ENCODE measurements at places on chromosomes 3 and 15.
A peak's percentile ranks its signal among the peaks of the same experiment; 100 is the strongest.

- no peak for DNase-seq
Measured at GRCh38 chr3:9793161-9793781, 389 bp downstream of the ARPC4 start.

- no peak for DNase-seq
Measured at GRCh38 chr3:150497956-150498355, 48.3 kb downstream of the SERP1 start.

GRCh38 chr3:158845765-158846350 is 44.0 kb downstream of the MFSD1 start:
- DNase-seq, result peak; percentile 14

GRCh38 chr15:56775641-56776040 is 42.3 kb upstream of the ZNF280D start:
- no peak for DNase-seq

- DNase-seq, result no peak
Measured at GRCh38 chr3:55854494-55854893, 367.4 kb upstream of the WNT5A start.

GRCh38 chr15:93025625-93025982 is 63.4 kb downstream of the RGMA start:
- DNase-seq, result no peak

GRCh38 chr3:123618076-123618708 is 33.3 kb upstream of the HACD2 start:
- no peak for DNase-seq

DNA sequence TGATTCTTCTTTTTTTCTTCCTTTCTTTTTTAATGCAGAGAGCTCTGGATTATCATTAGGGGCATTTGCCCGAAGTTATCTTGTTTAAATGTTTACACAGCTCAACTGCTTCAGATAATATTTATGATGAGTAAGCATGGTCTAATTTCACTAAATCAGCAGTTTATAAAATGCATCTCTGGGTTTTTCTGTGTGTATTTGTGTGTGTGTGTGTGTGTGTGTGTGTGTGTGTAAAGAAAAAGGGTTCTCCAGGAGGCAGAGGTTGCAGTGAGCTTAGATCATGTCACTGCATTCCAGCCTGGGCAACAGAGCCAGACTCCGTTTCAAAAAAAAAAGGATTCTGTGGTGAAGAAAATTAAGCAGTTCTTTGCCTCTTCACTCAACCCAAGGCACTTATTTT is 25.9 kb upstream of the TNFSF10 start:
- DNase-seq, result no peak

- no peak for DNase-seq
Measured at GRCh38 chr3:63934041-63934866, 22.1 kb upstream of the SCAANT1 start.

GRCh38 chr3:187183210-187183862 is 13.9 kb upstream of the RTP1 start:
- no peak for DNase-seq

- DNase-seq, result no peak
Measured at GRCh38 chr3:140204271-140204984, 269.4 kb downstream of the CLSTN2 start.

DNA sequence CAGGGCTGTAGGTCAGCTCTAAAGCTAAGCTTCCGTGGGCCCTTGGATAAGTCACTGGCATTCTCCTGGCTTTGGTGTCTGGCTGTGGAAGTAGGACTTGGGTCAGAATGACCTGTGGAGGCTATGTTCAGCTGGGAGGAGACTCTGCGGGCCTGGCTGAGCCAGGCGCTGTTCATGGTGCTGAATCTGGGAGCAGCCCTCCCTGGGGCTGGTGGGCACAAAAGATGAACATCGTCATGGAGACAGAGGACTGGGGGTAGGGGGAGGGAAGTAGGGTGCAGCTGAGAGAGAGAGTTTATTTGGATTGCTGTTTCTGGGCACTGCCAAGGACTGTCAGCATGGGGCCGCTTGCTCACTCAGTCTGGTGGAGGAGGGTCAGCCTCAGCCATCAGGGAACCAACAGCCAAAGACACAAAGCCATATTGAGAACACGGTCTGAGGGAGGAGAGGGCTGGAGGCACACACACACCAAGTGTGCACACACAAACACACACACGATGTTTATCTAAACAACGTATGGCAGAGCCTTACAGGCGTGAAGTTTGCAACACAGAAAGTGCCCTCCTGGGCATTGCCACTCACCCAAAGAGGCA is 120.7 kb upstream of the LINGO1 start:
- DNase-seq, result no peak

- no peak for DNase-seq
Measured at GRCh38 chr3:12803371-12803770, 6.9 kb downstream of the CAND2 start.

DNA sequence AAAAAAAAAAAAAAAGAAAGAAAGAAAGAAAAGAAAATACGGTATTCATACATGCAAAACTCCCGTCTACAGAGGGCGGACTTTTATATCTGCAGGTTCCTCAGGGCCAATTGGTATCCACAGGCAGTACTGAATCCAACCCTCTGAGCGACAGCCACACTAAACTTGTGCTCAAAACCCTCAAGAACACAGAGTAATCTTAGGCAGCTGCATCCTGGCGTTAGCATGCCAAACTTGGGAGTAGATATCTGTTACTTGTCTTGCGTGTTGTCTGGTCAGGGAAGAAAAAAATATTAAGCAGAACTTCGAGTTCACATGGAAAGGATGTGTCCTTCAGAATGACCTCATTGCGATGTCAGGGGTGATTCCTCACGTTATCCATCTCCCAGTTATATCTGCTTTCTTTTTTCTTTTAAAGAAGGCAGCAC is 12.8 kb downstream of the SNAP23 start:
- no peak for DNase-seq

- DNase-seq, result no peak
Measured at GRCh38 chr3:74501007-74501406, 113.5 kb downstream of the CNTN3 start.

DNA sequence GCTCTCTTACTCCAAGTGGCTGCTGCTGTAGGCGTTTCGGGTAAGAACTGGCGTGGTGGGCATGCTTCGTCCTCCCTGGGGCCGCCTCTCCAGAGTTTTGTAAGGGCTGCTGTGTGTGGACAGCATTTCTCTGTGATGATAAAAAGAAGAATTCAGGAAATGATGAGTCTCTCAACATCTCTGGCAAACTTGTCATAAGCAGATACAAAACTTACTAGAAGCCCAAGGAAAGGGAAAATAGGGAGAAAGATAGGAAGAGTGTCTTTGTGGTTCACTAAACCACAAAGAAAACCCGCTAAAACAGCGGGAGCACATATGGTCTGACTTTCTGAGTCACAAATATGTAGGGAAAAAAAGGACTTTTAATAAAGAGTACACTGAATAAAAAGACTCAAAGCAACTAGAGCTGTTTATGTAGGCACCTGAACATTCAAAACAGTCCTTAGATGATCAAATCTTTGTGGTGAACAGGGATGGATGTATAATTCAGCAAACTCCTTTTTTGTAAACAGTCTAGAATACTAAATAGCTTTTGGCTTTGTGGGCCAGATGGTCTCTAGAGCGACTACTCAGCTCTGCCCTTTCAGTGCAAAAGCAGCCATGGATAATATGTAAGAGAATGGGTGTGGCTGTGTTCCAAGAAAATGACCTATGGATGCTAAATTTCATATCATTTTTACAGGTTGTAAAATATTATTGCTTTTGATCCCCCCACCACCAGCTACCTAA is 60.4 kb upstream of the LMOD3 start:
- DNase-seq, result no peak

GRCh38 chr3:100971798-100972197 is 21.4 kb downstream of the ABI3BP start:
- no peak for DNase-seq

- no peak for DNase-seq
Measured at GRCh38 chr15:70020229-70020628, 77.5 kb downstream of the TLE3 start.

DNA sequence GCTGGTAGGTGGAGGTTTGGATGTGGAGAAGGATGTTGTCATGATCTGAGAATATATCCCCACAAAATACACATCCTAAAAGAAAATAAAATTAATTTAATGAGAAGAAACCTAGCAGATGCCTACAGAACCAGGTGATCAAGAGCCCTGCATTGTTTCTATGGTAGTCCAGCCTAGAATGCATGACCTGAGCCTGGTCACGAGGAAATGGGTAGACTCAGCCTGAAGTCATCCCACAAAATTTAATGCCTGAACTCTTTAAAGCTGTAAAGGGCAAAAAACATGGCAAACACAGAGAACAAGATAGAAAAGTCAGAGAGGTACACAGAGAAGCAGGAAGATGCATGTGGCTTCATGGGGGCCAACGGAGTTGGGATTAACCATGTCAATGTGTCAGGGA is 36.0 kb downstream of the LDHAL6B start:
- no peak for DNase-seq

GRCh38 chr3:64355401-64355807 is 130.1 kb upstream of the PRICKLE2 start:
- DNase-seq, result no peak

DNA sequence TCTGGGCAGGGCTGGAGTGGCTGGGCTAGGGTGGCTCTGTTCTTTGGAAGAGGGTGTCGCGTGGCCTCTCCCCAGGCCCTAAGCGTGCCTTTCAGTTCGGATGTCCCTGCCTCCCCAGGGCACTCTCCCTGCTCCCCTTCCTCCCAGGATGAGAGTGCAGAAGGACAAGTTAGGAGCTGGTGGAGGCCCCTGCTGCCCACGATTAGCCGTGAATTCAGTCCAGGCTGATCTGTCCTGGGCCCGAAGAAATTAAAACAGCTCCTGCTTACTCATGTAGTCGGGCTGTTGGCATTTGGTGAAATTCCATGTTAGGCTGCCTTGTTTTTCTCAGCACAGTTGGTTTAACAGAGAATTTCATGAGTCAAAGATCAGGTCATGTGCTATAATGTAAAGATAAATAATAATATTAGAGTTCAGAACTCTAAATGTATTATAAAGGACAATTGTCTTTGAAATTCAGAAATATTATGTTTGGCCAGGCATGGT is 24.5 kb downstream of the NIPA1 start:
- DNase-seq, result no peak

GRCh38 chr3:36214460-36214859 is 165.8 kb upstream of the STAC start:
- no peak for DNase-seq

GRCh38 chr3:72143322-72143721 is 358.4 kb upstream of the PROK2 start:
- DNase-seq, result no peak

GRCh38 chr3:192303235-192303634 is 424.1 kb downstream of the FGF12 start:
- DNase-seq, result no peak

DNA sequence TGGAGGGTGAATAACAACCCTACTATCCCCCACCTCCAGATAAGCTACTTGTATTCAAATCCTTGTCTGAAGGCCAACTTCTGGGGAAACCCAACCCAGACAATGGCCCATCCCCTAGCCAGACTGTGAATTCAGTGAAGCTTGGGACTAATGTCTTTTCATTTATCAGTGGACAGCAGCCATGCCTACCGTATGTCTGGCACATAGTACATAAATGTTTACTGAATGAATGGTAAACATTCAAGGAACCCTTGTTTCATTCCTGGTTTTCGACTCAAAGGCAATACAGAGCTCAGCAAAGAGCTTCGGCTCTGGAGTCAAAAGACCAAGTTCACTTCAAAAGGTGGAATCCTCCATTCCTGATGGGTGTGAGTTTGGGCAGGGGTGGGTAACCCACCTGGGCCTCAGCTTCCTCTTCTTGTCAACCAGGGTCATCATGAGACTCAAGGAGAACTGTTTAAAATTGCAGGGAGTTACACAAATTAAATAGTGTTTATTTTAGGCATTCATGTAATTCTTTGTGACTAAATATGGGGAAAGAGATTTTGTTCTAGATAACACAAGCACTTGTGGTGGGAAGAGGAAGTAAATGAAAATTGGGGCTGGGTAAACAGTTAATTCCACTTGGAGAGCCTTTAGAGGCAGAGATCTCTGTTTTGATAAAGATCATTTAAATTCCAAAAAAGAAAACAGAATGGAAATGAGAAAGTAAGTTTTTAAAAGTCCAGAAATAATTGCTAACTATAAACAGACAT is 303.7 kb upstream of the WNT5A start:
- DNase-seq, result no peak

DNA sequence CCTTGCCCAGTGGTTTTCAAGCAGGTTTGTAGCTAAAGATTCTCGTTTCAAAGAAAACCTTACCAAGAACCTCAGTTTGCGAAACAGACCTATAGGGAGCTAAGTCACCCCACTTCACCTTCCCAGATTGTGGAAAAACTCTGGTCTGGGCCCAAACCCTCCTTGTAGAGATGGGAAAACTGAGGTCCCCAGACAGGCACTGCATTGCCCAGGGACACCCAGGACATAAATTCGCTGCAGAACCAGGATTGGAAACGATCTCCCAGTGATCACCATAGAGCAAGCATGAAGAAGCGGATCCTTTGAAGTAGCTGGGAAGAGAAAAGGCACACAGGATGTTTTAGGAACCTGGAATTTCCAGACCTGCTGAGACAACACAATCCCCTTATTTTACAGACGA is 85.6 kb upstream of the PIAS1 start:
- no peak for DNase-seq

- DNase-seq, result no peak
Measured at GRCh38 chr15:36899696-36900095, 200.7 kb downstream of the MEIS2 start.

DNA sequence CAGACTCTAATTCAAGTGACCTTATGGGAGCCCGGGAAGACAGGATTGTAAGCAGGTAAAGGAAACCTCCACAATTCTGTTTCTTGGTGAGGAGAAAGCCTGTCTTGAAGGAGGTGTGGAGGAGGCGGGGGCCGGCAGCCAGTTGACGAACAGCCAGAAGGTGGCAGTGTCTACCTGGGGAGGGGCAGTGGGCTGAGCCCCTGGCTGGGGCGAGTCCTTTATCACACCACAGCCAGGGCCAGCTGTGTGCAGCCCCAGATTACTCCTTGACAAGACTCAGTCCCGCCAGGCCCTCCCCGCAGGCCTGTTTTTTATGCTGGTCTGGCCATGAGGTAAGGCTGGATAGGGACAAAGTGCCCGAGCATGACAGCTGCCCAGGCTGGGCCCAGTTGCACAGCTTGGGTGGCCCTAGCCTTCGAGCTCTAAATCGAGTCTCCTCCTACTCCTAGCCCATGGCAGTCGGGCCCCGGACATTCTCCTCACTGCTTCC is 40.9 kb upstream of the IDH2 start:
- DNase-seq, result peak; percentile 49

- DNase-seq, result no peak
Measured at GRCh38 chr15:70845602-70846360, 8.2 kb downstream of the LARP6 start.

- no peak for DNase-seq
Measured at GRCh38 chr3:64901522-64901885, 213.7 kb upstream of the ADAMTS9 start.

DNA sequence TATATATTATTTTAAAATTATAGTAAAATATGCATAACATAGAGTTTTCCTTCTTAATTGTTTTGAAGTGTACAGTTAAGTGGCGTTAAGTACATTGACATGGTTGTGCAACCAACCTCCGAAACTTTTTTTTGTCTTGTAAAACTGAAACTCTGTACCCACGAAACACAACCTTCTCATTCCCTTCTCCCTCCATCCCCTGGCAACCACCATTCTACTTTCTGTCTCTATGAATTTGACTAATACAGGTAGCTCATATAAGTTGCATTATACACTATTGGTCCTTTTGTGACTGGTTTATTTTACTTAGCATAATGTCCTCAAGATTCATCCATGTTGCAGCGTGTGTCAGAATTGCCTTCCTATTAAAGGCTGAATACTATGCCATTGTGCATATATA is 179.4 kb downstream of the SATB1 start:
- no peak for DNase-seq
